ENCODE measurements at places on chromosomes 1 and 21. TPM values are rescaled to one million over a fixed set of nuclear protein-coding genes. Genes with fewer than 3 reads are reported as not detected.

GRCh38 chr1:233677690-233678354, 63.9 kb downstream of the KCNK1 start:
- no peak for DNase-seq

DNA sequence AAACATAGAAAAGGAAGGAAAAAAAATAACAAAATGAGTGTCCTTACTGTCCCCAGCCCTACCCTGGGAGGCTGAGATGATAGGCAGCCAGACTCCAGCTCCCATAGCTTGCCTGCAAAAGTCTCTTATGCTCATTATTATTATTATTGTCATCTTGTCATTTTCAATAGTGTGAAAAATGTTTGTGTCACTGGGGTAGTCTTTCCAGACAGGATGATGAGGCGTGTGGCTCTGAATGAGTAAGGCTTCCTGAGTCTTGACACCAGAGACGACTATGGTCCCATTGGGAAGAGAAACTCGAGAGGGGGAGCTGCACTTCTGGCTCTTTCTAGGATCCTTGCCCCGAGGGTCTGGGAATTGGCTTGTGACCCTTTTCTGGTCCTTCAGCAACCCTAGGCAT, 1.1 kb upstream of the CYB561D1 start:
- no peak for DNase-seq

DNA sequence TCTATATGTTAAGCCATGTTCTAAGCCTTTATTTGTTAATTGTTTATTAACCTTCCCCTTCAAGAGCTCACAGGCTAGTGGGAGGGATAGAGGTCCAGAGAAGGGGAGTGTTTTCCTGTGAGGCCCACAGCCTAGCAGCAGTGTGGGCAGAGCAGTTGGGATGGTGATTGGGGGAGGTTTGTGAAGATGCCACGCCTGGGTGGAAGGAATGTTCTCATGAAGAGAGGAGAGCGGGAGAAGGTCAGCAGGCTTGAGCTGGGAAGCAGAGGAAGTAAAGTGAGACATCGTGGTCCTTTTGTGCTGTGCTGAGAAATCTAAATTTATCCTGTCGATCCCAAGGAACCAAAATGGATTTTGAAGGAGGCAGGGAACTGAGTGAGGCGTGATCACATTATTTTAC, 42.6 kb downstream of the TRAPPC10 start:
- no peak for DNase-seq

DNA sequence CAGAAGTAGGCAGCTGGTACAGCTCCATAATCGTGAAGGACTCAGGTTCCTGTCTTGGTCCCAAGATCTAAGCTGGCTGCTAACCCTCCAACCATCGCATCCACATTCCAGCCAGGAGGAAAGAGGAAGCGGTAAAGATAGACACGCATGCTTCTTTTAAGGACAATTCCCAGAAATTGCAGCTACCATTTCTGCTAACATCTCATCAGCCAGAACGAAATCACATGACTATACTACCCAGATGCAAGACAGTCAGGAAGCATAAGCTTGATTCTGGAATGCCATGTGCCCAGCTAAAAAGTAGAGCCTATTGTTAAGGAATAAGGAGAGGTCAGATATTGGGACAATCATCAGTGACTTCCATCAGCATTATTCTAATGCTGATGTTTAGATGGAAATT, 110.4 kb downstream of the EPHB2 start:
- no peak for DNase-seq

- peak; percentile 71 for DNase-seq
These were observed 36.5 kb downstream of the LHX4 start for GRCh38 chr1:180266275-180267210.

GRCh38 chr1:160210561-160210960, 5.4 kb downstream of the PEA15 start:
- no peak for DNase-seq

DNA sequence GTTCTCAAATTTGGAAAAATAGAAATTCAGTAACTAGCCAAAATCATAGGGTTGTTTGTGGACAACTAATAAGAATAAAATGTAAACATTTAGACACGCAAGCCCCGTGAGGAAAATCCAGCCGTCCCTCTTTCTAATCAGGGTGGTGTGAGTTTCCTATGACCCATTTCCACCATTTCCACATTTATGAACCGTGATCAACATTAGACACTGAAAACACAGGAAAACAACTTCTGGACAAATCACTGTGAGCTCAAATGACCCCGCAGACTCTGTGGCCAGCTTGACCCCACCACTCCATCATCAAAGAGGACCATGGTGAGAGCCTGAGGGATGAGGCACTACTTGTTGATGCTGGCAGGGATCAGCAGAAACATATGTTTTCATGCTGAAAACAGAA, 101.0 kb downstream of the SIM2 start:
- DNase-seq: no peak

- DNase-seq: no peak
These were observed 27.5 kb downstream of the NFIA start for GRCh38 chr1:61109910-61110309.

DNA sequence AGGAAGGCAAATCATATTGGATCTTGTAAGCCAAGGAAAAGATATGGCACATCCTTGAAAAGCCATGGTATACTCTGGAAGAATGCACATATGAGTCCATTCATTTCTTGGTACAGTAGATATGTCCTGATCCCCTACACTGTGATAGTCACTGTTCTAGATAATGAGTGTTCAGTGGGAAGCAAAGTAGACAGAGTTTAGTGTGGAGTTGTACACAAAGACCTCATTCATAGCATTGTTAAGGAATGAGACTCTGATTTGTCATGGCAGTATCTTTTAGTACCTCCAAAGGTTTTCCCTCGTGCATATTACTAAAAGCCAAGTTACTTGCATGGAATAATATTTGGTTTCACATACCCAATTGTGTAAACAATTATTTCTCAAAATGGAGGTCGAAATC, 204.7 kb downstream of the NFIA start:
- no peak for DNase-seq

- no peak for DNase-seq
These were observed 186.8 kb downstream of the CDC7 start for GRCh38 chr1:91687452-91687851.

DNA sequence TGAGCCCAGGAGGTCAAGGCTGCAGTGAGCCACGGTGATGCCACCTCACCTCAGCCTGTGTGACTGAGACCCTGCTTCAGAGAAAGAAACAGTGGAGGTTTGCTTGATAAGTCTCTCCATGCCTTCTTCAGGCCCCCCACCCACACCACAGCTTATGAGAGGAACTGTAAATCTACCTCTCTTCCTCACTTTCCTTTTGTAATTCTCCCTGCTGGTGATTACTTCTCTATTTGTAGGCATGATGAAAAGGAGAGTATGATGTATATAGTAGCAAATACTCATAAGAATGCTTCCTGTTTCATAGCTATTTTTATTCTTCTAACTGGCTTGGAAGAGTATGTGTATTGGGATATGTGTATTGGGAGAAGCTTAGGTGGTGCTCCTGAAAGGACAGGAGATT, 186.3 kb downstream of the VPS13D start:
- no peak for DNase-seq

- DNase-seq: no peak
These were observed 2.2 kb downstream of the GAS5 start for GRCh38 chr1:173865468-173866164.

GRCh38 chr1:28790377-28791035, 21.5 kb upstream of the OPRD1 start:
- DNase-seq: no peak

DNA sequence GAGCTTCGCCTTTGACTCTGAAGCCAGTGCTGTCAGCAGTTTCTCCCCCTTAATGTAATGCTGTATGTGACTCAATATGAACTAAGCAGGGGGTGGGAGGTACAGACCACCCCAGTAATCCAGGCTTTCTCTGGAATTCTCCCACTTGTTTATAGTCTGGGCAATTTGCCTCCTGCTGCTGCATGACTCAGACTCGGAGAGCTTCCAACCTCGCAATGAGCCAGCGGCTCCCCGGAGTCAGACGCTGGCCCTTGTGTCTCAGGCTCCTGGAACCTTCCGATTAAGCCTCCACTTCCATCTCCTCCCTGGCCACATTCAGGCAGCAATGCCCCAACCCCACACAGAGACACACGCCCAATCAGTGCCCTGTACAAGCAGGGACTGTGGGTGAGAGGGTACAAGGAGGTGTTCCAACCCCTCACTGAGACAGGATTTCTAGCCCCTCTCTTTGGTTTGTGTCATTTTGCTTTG, 471.7 kb upstream of the VAMP3 start:
- DNase-seq: no peak

- DNase-seq: no peak
These were observed 357.6 kb upstream of the ZP4 start for GRCh38 chr1:238248356-238248755.

DNA sequence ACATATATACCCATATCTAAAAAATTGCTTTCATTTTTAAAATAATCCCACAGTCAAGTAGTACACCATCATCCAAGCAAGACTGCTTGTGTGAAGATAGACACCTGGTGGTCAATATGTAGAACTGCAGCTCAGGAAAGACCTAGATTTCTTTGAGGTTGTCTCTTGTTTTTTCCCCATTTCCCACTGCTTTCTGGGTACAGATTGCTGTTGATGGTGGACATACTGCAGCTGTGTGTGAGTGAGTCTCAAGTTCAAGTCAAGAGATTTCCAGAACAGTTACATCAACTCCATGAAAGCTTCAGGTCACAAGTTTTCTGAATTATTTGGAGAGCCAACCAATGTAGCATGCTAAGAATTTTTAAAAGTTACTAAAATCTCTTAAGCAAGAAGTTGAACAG, 306.4 kb downstream of the DUSP10 start:
- no peak for DNase-seq

DNA sequence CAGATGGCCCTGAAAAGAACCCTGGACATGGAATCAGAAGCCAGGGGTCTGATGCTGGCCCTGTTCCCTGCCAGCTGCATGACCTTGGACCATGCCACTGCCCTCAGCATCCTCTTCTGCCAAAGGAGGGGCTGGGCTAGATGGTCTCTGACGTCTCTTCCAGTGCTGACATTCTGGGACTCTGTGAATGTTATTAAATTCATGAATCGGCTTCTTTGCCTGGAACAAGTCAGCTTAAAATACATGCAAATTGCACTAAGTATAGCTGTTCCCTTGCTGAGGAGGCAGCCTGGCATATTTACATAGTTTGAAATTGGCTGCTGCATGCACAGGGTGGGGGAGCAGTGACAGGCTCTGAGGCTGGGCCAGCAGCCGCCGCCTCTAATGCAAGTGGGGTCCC, 23.8 kb downstream of the KCNA2 start:
- DNase-seq: no peak

DNA sequence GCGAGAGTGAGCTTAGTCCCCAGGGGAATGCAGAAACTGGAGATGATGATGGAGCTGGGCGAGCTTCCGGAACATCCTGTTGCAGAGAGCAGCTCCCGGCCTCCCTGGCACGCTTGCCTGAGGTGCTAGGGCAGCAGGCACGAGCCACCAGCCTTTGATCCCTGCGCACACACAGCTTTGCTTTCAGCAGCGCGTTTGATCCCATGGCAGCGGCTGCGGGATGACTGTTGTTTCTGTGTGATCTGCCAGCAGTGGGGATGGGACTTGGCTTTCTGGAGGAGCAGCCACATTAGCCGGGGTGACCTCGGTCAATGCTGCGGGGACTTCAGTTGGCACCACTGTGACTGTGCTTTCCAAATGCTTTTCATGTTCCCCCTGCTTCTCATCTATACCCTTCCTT, 193.2 kb downstream of the KAZN start:
- peak; percentile 72 for DNase-seq

- no peak for DNase-seq
These were observed 58.4 kb downstream of the DYRK1A start for GRCh38 chr21:37425001-37425400.

DNA sequence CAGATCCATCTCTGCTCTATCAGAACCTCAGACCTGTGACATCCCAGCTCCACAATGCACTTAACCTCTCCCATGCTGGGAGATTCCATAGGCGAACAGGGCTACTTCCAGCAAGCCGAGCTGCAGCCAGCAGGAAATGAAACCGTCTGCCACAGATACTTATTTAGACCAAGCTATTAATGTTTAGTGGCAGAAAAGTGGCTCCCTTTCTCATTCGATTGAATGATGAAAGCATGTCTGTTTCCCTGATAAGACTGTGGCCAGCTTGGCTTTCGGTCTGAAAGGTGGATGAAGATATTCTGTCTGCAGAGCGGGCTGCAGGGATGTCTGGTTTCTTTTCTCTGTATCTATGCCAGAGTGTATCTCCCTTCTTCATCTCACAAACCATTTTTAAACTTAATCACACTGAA, 146.4 kb downstream of the GREM2 start:
- no peak for DNase-seq

GRCh38 chr1:98382986-98383740, 278.4 kb upstream of the SNX7 start:
- no peak for DNase-seq

DNA sequence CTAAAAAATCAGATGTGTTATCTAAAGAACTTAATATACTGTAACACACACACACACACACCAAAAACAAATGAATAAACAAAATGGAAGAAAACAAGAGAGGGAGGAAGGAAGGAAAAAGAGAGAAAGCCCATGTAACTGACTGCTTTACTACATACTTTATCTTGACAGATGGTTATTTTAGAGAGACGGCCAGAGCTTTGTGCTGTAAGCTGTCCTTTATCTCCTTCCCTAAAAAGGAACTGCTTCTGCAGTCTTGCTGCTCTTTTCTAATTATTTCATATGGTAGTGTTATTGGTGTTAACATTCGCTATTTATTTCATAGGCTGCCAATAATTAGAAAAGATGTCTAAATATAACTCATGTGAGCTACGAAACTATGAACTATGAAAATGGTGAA, 1384.6 kb downstream of the MRPL39 start:
- DNase-seq: no peak

DNA sequence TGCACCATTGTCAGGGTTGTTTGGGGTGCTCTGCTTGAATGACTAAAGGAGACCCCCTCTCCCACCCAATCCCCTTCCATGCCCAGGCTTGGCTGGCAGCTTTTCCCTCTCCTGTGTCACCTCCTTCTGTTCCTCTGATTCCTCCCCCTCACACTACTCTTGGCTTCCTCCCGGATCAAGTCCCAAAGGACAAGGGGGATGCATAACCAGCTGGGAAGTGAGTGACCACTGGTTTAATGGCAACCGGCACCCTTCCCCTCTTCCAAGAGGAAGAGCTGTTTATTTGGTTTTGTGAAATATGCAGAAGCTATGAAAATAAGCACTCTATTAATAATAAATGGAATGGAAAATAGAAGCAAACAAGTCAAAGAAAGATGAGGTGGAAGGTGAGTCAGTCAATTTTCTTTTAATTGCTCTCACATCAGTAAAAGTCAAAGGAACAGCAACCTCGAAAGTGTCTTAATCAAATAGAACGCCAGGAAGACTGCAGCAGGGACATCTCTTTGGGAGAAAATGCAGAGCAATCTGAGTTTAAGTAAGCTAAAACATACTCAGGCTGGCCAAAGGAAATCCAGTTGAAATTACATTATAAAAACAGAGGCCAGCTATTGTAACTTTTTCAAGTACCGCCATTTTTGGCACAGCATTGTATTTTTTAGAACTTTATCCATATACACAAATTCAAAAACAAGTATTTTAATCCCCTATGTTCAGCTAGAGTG, 322.5 kb downstream of the SIPA1L2 start:
- DNase-seq: no peak

GRCh38 chr1:19110257-19110927, 99.7 kb downstream of the UBR4 start:
- DNase-seq: no peak

Gene ANGPTL1
- 6.0 TPM for total RNA-seq

Gene TNFAIP8L2
- 35.3 TPM for total RNA-seq

Gene IVL
- not detected for total RNA-seq

Gene MUL1
- 21.6 TPM for total RNA-seq

Gene MYBPH
- total RNA-seq: not detected

Gene GPR3
- total RNA-seq: not detected

Gene AADACL3
- not detected for total RNA-seq

Gene AQP10
- total RNA-seq: 0.46 TPM

Gene ATP6V1G3
- not detected for total RNA-seq

Gene FCRL6
- total RNA-seq: 9.8 TPM

Gene PTPN22
- total RNA-seq: 23.4 TPM

Gene SSX2IP
- total RNA-seq: 10.6 TPM

Gene GBP7
- not detected for total RNA-seq
